Stimulated activated CD8-positive, alpha-beta memory T cell treated with anti-CD3 and anti-CD28 coated beads, Interleukin-4, amount 100 ng/mL, for 4 hours (primary cell): ENCODE measurements at places on chromosomes 5 and 9.

DNA sequence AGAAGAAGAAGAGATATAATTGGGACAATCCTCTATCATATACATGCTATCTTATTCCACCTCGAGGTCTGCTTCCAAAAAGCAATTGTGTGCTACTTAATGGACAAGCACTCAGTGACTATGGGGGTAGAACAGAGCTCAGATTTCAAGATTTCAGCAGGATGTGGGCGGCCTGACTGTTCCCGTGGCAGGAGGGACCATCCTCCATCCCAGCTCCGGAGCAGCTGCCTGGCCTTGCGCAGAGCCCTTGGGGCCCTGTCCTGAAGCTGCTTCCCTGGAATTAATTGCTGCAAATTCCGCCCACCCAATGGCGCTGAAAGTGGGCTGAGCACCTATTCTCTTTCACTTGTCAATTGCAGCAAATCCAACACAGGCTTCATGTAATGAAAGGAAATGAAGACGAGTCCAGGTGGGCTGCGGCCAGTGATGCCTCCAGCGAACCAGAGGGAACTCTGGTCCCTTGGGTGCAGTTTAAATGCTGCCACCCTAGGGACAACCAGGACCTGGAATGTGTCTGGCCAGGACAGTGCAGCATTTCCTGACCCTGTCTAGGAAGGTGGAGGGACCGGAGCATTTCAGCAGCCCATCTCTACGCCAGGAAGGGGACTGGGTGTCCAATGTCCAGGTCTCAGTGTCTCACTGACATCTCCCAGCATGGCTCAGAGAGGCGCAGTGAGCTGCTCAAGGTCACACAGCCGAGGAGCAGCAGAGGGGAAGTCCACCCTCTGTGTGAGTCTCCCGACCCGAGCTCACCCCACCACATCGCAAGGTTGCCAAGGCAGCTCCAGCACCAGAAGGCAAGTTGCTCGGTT lies 50.5 kb upstream of the FCN1 start:
- no peak for DNase-seq

- no peak for DNase-seq
Observed at GRCh38 chr5:113187906-113188305, 211.3 kb downstream of the DCP2 start.

- DNase-seq, result no peak
Observed at GRCh38 chr5:94621763-94622162, 3.3 kb downstream of the SLF1 start.

GRCh38 chr9:87247097-87247496 lies 250.6 kb upstream of the DAPK1 start:
- DNase-seq, result no peak

GRCh38 chr5:73106335-73106734 lies 14.0 kb upstream of the TMEM171 start:
- DNase-seq, result no peak

- DNase-seq, result no peak
Observed at GRCh38 chr5:72380492-72381274, 60.5 kb downstream of the PTCD2 start.

DNA sequence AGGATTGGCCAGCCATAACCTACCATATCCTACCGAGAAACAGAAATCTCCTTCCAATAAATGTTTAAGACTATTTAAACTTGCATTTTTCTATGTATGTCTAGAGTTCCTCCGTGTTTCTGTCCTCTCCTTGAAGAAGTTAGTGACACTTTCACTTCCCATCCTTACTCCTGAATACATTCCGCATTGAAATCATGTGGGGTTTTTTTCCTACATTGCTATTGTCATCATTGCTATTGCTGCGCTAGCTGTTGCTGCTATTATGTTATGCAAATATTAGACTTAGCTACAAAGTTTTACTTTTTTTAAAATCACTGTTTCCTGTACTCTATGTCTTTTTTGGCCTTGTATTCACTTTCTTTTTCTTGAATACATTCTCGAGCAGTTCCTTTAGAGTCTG lies 83.3 kb upstream of the NEK6 start:
- DNase-seq, result no peak

DNA sequence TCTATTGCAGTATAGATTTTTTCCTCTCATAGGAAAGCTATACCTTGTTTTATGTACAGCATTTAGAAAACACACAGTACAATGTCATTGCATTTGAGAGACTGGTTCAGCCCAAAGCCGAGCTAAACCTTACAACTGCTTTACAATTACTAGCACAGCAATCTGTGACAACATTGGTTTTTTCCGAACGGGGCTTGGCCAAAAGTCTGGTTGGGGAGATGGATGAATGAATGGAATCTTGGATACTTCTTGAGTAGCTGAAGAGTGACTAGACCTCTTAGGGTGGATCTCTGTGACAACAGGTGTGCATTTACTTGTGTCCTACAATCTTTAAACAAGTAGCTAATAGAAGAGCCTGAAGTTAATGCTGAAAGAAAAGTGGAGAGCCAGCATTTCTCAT lies 1.2 kb downstream of the SGCD start:
- no peak for DNase-seq

DNA sequence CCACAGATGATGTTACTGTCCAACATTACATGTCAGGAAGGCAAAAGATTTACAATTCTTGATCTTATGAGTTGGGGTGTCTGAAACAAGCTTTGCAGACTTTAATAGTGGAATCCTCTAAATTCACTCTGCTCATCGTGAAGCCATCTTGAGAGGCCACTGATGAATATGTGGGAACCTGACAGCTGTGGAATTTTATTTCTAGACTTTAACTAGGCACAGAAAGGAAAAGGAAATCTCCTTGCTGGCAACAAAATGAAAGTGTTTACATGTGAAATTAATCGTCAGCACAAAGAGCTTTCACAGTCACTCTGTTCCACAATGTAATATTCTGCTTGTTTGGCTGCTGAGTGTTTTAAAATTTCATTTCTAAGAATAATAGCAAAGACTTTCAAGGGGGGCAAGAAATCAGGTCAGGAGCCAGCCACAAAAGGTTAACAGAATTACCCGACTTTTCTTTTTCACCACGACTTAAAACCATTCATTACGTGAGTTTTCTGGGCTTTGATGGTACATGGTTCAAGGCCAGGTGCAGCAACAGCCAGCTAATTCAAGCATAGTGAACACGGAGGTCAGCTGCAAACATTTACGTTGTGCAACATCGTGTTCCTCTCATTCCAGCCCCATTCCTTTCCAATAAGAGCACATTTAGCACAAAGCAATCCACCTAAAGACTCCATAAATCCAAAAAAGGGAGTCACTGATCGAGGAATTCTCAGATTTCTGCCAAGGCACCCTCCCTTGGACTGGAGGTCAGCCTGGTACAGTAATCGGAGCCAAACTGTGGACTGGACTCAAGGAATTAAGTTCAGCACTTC lies 14.6 kb downstream of the NREP start:
- DNase-seq, result no peak

DNA sequence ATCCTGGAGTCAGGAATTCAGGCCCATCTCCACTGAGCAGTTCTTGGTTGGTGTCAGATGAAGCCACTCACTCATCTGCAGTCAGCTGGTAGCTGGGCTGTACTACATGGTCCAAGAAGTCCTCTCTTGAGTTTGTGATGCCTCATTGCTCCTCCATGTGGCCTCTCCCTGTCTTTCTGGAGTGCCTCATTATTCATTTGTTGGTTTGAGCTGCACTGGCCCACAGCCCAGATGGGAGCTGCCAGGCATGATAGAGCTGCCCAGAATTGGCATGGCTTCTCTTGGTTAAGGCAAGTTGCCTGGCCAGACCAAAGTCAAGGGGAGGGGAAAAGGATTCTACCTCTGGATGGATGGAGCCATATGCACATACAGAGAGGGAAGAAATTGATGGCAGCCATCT lies 8.0 kb downstream of the PTCD2 start:
- no peak for DNase-seq

DNA sequence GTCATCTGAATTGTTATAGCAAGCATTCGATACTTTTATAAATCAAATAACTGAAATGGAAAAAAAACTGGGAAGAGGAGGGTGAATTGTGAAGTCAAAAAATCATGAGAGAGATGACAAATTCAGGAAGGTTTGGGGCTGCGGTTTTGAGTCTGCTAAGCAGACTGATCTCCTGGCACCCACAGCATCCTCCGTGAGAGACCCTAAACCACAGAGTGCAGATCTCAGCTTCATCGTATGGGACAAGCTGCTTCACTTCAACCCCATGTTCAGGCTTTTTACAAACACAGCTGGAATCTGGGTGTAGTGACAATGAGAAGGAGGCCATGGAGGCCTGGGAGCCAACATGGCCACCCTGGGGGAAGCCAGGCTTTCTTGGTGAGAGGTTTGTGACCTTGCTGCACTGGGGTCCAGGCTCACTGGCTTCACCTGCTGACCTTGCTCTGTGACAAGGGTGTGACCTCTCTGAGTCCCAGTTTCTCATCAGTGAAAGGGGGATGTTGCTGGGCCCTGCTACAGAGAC lies 19.4 kb downstream of the USP20 start:
- no peak for DNase-seq

DNA sequence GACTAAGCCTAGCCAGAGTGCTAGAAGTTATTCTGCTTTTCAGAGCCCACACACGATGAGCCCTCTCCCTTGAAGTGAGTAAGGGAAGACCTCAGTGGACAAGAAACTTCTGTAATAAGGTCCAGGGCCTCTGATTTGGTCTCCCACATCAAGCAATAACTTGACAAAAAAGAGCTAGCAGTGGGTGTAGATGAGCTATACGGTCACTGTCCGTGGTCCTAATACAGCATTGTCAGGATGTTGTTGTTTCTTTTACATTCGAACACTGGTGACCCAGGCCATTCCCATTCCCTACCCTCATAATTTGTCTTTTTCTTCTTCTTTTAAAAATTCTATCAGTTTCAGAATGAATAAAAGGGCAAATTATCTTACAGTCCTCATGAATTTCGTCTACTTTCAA lies 5.2 kb downstream of the PCSK1 start:
- DNase-seq, result no peak
